ENCODE measurements at places on chromosomes 11 and 22.
A peak's percentile ranks its signal among the peaks of the same experiment; 100 is the strongest.

DNA sequence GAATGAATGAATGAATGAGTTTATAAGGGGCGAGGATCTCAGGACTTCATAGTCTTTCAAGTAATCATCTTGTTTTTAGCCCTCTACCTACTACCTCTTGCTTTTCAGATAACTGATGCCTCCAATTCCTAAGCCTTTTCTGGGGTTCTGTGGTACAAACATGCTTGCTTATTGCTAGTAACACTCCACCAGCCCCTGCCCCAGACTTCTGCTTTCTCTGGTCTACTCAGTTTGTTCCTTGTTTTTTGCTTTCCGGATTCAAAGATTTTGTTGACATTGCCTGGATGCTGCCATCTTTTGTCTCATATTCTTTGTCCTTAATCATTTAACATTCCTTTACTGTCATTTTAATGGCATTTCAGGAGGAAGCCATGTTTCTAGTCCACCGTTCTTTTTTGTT, 8.9 kb upstream of the TMEM9B start:
- no peak for DNase-seq

GRCh38 chr11:69076129-69076791, 27.5 kb downstream of the TPCN2 start:
- no peak for DNase-seq

DNA sequence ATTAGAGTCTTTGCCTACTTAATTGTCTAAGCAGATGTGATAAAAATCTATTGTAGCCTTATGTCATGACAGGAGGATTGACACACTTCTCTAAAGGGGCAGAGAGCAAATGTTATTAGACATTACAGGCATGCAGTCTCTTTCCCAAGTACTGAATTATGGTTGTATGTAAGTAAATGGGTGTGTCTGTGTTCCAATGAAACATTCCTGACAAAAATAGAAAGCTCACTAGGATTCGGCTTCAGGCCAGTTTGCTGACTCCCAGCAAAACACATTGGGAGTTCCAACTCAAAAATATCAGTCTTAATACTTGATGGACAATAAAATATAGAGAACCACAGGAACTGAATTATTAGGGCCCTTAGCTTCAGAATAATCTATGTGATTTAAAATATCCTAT, 1480.4 kb downstream of the FAM181B start:
- no peak for DNase-seq

DNA sequence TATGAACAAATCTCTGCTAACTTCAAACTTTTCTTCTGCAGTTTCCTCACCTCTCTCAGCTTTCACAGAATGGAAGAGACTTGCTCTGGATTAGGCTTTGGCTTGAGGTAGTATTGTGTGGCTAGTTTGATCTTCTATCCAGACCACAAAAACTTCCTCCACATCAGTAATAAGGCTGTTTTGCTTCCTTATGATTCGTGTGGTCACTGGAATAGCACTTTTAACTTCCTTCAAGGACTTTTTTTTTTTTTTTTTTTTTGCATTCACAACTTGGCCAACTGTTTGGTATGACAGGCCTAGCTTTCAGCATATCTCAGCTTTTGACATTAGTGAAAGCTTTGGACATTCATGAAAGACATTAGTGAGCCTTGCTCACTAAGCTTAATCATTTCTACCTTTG, 47.5 kb upstream of the LRRC55 start:
- DNase-seq: no peak

- no peak for DNase-seq
These were observed 67.3 kb upstream of the VSTM5 start for GRCh38 chr11:93917673-93918072.

DNA sequence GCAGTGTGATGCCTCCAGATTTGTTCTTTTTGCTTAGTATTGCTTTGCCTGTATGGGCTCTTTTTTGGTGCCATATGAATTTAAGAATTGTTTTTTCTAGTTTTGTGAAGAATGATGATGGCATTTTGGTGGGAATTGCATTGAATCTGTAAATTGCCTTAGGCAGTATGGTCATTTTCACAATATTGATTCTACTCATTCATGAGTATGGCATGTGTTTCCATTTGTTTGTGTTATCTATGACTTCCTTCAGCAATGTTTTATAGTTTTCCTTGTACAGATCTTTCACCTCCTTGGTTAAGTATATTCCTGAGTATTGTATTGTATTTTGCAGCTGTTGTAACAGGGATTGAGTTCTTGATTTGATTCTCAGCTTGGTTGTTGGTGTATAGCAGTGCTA, 18.3 kb upstream of the ZBED5 start:
- no peak for DNase-seq

- no peak for DNase-seq
These were observed 68.2 kb downstream of the CASP12 start for GRCh38 chr11:104830080-104830479.

DNA sequence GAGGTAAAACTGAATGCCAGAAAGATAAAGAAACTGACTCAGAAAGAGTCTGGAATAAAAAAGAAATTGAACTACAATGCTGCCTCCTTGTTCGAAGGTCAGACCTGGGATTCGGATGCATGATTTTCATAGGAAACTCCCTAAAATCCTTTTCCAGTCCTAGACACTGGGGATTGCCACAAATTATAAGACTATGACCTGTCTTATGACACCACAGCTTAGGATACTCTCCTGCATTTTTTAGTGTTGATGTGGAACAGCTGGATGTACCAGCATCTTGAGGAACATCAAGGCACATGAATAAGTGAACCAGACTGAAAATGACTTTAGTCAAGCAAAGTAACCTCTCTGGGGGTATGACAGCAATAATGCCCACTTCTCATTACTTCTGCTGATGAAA, 9.0 kb downstream of the KIRREL3 start:
- no peak for DNase-seq

DNA sequence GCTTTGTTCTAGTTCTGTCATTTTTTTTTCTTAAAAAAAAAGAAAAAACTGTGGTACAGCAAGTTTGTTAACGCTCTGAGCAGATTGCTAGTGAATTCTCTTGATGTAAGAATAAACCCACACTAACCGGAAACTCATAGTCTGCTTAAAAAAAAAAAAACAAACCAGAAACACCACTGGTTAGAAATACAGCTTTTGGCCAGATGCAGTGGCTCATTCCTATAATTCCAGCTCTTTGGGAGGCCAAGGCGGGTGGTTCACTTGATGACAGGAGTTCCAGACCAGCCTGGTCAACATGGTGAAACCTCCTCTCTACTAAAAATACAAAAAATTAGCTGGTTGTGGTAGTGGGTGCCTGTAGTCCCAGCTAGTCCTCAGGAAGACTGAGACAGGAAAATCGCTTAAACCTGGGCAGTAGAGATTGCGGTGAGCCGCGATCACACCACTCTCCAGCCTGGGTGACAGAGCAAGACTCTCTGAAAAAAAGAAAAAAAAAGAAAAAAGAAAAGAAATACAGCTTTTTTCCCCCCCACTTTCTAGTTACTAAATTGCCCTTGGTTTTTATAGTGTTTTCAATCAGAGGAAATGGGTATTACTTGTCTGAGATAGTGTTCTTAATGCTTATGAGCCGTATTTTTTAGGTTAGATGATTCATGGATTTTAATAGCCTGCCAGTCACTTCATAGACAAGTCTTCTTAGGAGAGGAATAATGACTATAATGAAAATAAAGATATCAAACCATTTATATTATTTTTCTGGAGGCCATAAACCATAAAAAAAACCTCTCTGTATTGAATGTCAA, 222.8 kb downstream of the DDX10 start:
- no peak for DNase-seq

- DNase-seq: no peak
These were observed 78.6 kb downstream of the ME3 start for GRCh38 chr11:86593833-86594232.

GRCh38 chr11:94741022-94741679, 27.0 kb upstream of the AMOTL1 start:
- DNase-seq: peak; percentile 37

GRCh38 chr11:115637599-115638241, 133.5 kb upstream of the CADM1 start:
- DNase-seq: no peak

DNA sequence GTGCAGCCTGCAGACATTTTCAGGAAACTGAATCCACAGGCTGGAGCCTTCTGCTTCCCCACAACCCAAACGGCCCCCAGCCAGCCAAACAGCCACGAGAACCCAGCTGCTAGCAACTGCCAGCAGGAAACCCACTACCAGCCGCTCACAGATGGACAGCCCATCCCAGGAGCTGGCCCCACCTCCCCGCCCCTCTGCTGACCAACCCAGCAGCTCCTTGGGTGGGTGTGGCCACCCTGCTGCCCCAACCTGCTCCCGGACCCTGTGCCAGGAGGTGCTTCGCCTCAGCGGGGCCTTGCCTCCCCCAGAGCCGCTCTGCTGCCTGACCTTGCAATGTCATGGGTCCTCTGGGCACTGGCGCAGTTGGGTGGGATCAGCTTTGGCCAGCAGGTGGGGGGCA, 8.2 kb upstream of the CCDC188 start:
- DNase-seq: no peak

GRCh38 chr11:69375316-69376154, 81.6 kb downstream of the MYEOV start:
- DNase-seq: no peak

GRCh38 chr11:57426439-57426928, 437 bp downstream of the SLC43A3 start:
- DNase-seq: peak; percentile 68

DNA sequence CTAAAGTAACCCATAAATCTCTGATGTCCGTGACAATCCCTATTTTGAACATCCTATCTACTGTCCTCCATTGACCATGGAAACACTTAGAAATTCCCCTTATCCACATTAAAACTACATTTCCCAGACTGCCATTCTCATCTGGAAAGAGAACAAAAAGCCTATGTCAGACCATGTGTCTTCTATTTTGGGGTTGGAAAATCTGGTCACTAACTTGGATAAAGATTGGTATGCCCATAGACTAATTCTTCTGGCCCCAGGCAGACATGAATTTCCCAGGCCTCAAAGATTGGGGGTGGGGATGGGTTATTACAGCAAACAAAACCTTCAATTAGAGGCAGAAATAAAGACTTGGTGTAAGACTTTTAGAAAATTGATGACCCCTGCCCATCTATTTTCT, 30.9 kb upstream of the CREB3L1 start:
- DNase-seq: no peak

GRCh38 chr11:116366980-116367645, 405.7 kb downstream of the BUD13 start:
- DNase-seq: no peak

DNA sequence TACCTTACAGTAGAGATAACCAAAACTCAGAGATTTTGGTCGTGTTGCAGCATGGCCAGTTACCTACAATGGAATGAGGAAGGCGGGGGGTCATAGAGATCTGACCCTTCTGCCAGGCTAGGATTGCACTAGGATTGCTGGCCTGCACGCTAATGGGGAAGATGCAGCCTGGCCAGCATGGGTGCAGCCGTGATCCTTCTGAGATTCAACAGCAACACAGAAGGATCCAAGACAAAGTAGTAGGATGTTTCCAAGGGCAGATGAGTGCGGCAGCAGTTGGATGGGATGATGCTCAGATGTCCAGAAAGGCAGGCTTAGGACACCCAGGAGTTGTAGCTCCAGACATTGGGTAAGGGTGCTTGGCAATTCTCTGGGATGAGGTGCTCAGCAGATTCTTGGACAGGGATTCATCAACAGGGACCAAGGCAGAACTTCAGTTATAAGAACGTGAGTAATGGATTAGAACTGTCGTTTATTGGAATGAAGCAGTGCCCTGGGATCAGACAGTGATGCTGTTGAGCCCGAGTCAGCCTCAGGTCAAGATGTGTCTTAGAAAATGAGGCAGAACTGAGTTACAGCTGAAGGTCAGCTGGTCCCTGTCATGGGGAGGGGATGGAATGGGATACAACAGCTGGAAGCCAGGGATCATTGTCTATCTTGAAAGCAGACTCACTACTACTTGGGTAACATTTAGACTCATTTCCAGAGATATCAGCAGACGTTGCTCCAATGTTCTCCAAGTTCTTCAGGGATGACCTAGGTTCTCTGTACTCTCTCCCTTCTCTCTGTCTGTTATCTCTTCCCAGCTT, 71.0 kb downstream of the PARVA start:
- DNase-seq: no peak

DNA sequence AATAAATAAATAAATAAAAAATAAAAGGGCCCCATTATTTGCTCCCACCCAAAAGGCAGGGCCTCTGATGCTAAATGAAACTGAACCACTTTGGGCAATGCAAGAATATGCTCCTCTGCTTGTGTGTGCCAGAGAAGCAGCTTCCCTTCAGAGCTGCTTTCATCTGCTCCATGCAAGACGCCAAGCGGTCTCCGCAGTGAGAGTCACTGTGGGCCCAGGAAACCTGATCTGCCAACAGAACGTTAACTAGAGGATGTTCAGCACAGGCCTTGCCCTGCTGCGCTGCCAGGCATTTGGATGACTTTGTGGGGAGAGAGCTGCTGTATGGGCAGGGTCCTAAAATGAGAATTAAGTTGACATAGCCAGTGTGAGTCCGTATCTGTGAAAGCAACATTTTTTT, 43.7 kb upstream of the APOA1 start:
- no peak for DNase-seq

DNA sequence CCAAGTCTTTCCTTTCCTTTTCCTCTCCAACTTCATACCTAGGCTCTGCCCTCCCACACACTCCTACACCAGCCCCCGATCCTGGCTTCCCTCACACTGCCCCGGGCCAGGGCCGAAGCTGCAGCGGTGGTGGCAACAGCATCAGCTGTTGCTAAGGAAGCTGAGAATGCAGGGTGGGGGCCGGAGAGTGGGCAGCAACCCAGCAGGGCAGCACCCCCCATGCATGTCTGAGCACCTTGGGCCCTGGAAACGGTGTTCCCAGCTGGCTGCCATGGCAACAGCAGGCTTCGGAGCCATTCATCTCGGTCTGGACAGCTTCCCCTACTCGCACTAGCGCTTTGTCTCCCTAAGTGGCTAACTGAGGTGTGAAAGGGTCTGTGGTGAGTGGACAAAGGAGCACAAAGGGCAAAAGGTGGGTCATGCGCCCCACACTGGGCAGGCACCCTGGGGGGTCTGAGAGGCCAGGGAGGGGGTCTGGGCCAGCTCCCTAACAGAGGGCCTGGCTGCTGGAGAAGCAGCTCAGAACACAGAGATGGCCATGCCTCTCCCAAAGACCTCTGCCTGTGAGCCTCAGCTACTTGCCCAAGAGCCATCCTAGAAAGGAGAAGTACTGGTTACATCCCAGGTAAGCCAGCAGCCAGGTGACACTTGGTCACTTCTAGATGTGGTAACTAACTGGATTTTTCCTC, 42.1 kb upstream of the JAM3 start:
- no peak for DNase-seq

GRCh38 chr11:61963282-61964057, 4.0 kb downstream of the FTH1 start:
- peak; percentile 71 for DNase-seq

- DNase-seq: no peak
These were observed 3.6 kb downstream of the CCDC85B start for GRCh38 chr11:65894034-65894591.

GRCh38 chr11:61413496-61413895, 16.3 kb downstream of the CPSF7 start:
- DNase-seq: no peak

DNA sequence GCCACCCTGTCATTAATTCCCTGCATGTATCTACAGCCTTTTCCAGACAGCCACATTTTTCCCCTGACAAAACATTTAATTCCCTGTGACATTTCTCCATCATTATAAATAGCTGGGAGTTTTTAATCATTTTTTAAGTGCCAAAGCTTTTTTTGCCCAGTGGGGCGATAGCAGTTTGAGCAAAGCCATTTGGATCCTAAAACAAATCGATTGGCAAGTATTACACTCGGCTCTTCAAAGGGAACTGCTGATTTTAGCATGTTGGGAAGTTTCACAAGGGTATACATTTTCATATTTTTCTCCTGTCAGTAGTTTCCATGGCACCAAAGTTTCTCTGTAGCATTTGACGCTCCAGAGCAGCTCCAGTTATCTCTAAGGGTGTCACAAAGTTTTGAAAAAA, 210.8 kb downstream of the HIPK3 start:
- no peak for DNase-seq
